Mesothelial cell of epicardium (in vitro differentiated cells): ENCODE measurements at places on chromosomes 4 and X. TPM values are rescaled to one million over a fixed set of nuclear protein-coding genes. Genes with fewer than 3 reads are reported as not detected.

DNA sequence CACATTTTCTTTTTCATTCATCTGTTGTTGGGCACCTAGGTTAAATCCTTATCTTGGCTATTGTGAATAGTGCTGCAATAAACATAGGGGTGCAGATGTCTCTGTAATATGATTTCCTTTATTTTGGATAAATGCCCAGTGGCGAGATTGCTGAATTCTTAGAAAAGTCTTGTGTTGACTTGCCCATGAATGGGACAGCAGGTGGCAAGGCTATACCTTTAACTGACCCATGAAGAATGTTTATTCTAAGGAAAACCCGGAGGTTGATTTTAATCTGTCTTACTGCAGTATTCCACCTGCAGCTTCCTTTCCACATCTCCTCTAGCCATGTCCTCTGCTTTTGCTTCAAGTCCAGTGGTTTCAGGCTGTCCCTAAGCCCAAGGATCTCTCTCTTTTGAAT lies 220.6 kb downstream of the SNCA start:
- H3K27ac ChIP-seq = no peak overlapping the region
- H3K27me3 ChIP-seq = no peaks in the 10 kb centered on the region
- H3K4me1 ChIP-seq = peaks cover 6% of the 10 kb centered on the region
- DNase-seq = no peak
- H3K36me3 ChIP-seq = no peaks in the 10 kb centered on the region

DNA sequence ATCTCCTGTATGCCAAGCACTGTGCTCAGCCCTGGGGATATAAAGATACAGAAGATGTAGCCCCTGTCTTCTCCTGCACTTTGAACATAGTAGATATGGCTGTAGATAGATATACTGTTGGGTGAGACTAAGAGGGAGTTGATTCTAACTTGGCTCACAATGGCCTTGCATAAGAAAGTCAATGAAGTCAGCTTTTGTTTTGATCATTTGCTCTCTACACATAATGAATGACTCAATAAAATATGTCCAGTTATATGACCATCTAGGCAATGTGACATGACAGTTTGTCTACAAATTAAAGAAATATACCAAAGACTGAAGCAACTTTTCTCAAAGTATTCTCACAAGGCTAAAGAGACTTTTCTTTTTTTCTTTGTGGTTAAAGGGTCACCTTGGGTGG lies 147.6 kb upstream of the DIPK2B start:
- DNase-seq = no peak
- H3K4me1 ChIP-seq = no peaks in the 10 kb centered on the region
- H3K27ac ChIP-seq = no peak overlapping the region
- H3K36me3 ChIP-seq = no peaks in the 10 kb centered on the region
- no peaks in the 10 kb centered on the region for H3K27me3 ChIP-seq

GRCh38 chr4:182391111-182391684 lies 148.0 kb downstream of the TENM3 start:
- no peak overlapping the region for H3K27ac ChIP-seq
- DNase-seq = no peak
- H3K4me1 ChIP-seq = peaks cover 21% of the 10 kb centered on the region
- H3K36me3 ChIP-seq = peaks cover 7% of the 10 kb centered on the region

DNA sequence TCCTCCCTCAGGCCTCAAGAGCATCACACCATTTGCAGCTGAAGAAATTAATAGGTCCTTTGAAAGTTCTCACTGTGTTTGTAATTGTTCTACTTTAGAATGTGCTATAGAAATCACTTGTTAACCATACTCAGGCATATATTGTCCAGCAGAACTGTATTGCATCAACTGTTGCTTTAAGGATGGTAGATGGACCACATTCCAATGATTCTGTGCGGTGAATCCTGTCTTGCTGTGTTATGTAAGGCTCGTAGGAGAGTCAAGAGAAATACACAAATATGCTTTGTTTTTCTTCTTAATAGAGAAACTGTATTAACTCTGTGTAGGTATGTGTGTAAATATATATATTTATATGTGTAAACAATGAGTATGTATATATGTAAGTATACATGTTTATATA lies 6.3 kb upstream of the ADGRA3 start:
- peaks cover 11% of the 10 kb centered on the region for H3K4me1 ChIP-seq
- no peak overlapping the region for H3K4me3 ChIP-seq
- H3K36me3 ChIP-seq = peaks cover 3% of the 10 kb centered on the region
- H3K27me3 ChIP-seq = no peaks in the 10 kb centered on the region

DNA sequence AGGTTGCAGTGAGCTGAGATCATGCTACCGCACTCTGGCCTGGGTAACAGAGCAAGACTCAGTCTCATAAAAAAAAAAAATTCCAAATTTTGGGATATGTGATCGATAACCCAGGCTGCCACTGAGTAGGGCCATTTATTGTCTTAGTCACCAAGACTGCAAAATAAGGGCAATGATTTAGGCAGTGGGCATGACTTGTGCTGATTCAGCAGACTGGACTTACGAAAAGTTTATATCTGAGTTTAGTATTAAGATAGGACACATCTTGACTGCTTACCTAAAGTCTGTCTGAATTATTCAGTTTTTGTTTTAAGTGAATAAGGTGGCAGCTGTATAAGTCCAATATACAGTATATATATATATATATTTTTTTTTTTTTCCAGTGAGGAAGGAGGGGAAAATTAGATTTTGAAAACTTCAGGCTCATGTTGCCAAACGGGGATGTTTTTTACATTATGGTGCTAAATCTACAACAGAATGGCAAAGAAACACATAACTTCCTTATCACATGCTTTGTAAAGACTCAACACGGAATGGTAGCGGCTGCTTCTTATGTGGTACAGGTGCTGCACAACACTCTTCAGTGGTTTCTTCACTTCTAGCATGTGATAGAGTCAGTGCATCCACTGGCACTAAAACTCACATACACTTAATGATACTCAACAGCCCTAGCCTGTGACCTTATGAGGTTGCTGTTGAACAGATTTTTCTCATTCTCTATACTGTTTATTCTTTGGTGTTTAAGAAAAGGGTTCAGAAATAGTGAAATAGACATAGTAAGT lies 6.5 kb downstream of the TEX13D start:
- H3K27me3 ChIP-seq = peaks cover 4% of the 10 kb centered on the region
- H3K36me3 ChIP-seq = no peaks in the 10 kb centered on the region
- DNase-seq = no peak

- DNase-seq = no peak
- H3K4me1 ChIP-seq = no peaks in the 10 kb centered on the region
- no peak overlapping the region for H3K27ac ChIP-seq
- no peak overlapping the region for H3K4me3 ChIP-seq
- H3K36me3 ChIP-seq = no peaks in the 10 kb centered on the region
- no peaks in the 10 kb centered on the region for H3K27me3 ChIP-seq
Measured at GRCh38 chrX:39888730-39889129, 209.0 kb downstream of the BCOR start.

- peaks cover 2% of the 10 kb centered on the region for H3K4me1 ChIP-seq
- no peak overlapping the region for H3K27ac ChIP-seq
- H3K4me3 ChIP-seq = no peak overlapping the region
- H3K27me3 ChIP-seq = no peaks in the 10 kb centered on the region
- DNase-seq = no peak
- no peaks in the 10 kb centered on the region for H3K36me3 ChIP-seq
Measured at GRCh38 chr4:89422441-89422990, 114.9 kb upstream of the GPRIN3 start.

- H3K4me1 ChIP-seq = peaks cover 2% of the 10 kb centered on the region
- H3K4me3 ChIP-seq = no peak overlapping the region
- no peak for DNase-seq
- no peaks in the 10 kb centered on the region for H3K27me3 ChIP-seq
Measured at GRCh38 chr4:30117433-30117832, 602.7 kb upstream of the PCDH7 start.

GRCh38 chr4:148982200-148982599 lies 540.0 kb upstream of the NR3C2 start:
- H3K4me3 ChIP-seq = no peak overlapping the region
- no peaks in the 10 kb centered on the region for H3K4me1 ChIP-seq
- no peaks in the 10 kb centered on the region for H3K27me3 ChIP-seq
- H3K27ac ChIP-seq = no peak overlapping the region

- peak overlapping the region; percentile 69 for H3K27ac ChIP-seq
- peaks cover 26% of the 10 kb centered on the region for H3K4me1 ChIP-seq
- no peaks in the 10 kb centered on the region for H3K27me3 ChIP-seq
- DNase-seq = no peak
- H3K4me3 ChIP-seq = no peak overlapping the region
- no peaks in the 10 kb centered on the region for H3K36me3 ChIP-seq
Measured at GRCh38 chr4:173990869-173991210, 292.6 kb downstream of the FBXO8 start.

DNA sequence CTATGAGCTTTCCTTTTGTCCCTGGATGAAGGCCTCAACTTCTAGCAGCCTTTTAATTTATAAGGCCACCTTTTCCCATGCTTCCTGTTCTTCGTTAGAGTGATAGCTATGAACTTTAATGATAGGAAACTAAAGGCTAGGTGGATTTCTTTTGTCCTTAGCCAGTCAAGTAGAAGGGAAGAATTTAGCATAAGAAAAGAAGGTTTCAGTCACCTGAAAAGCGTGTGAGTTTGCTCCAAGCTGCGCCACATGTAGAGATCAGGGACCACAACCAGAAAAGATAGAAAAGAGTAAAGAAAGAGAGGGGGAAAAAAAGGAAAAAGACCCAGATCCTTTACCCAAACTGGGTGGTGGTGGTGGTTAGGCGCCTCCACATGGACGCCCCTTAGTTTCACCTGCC lies 28.6 kb downstream of the LUZP4 start:
- H3K4me1 ChIP-seq = no peaks in the 10 kb centered on the region
- H3K4me3 ChIP-seq = no peak overlapping the region
- no peaks in the 10 kb centered on the region for H3K27me3 ChIP-seq

- H3K27me3 ChIP-seq = peaks cover 5% of the 10 kb centered on the region
- H3K4me3 ChIP-seq = no peak overlapping the region
- H3K36me3 ChIP-seq = no peaks in the 10 kb centered on the region
- H3K27ac ChIP-seq = no peak overlapping the region
- no peaks in the 10 kb centered on the region for H3K4me1 ChIP-seq
Measured at GRCh38 chr4:10974371-10974770, 289.8 kb upstream of the CLNK start.

DNA sequence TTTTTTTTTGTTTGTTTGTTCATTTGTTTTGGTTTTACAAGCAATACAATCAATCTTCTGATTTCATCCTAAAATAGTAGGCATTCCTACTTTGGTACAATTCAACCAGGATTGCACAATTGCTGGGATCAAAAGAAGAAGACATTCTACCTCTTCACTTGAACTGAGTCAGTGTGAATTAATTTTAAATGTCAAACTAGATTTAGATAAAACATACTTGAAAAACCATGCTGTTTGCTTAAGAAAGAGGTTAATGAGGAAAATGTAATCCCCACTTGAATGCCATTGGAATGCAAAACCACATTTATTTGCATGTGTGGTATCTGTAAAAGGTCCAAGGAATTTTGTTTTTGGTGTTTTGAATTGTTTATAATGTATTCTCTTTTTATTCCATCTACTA lies 40.5 kb downstream of the HAND2 start:
- no peak overlapping the region for H3K4me3 ChIP-seq
- H3K27me3 ChIP-seq = peaks cover 10% of the 10 kb centered on the region
- peaks cover 48% of the 10 kb centered on the region for H3K4me1 ChIP-seq
- peaks cover 6% of the 10 kb centered on the region for H3K36me3 ChIP-seq
- peak overlapping the region; percentile 59 for H3K27ac ChIP-seq

GRCh38 chr4:21012851-21013331 lies 312.6 kb downstream of the PACRGL start:
- no peak for DNase-seq
- H3K4me3 ChIP-seq = no peak overlapping the region
- H3K27ac ChIP-seq = peak overlapping the region; percentile 6
- peaks cover 14% of the 10 kb centered on the region for H3K4me1 ChIP-seq
- H3K27me3 ChIP-seq = no peaks in the 10 kb centered on the region
- no peaks in the 10 kb centered on the region for H3K36me3 ChIP-seq

- DNase-seq = peak; percentile 37
- H3K36me3 ChIP-seq = no peaks in the 10 kb centered on the region
- no peaks in the 10 kb centered on the region for H3K27me3 ChIP-seq
- H3K4me3 ChIP-seq = peak overlapping the region; percentile 74
Measured at GRCh38 chrX:56564164-56564885, 898 bp downstream of the UBQLN2 start.

- no peak overlapping the region for H3K4me3 ChIP-seq
- peaks cover 8% of the 10 kb centered on the region for H3K36me3 ChIP-seq
- H3K27ac ChIP-seq = peak overlapping the region; percentile 78
- DNase-seq = no peak
- H3K27me3 ChIP-seq = no peaks in the 10 kb centered on the region
Measured at GRCh38 chr4:151462554-151462953, 53.6 kb downstream of the FHIP1A start.

- H3K4me3 ChIP-seq = no peak overlapping the region
- no peak for DNase-seq
- H3K27me3 ChIP-seq = no peaks in the 10 kb centered on the region
- no peak overlapping the region for H3K27ac ChIP-seq
- no peaks in the 10 kb centered on the region for H3K36me3 ChIP-seq
- H3K4me1 ChIP-seq = no peaks in the 10 kb centered on the region
Measured at GRCh38 chr4:159652871-159653270, 550.0 kb downstream of the RAPGEF2 start.

GRCh38 chrX:103373581-103373980 lies 2.8 kb upstream of the BEX3 start:
- H3K4me1 ChIP-seq = peaks cover 9% of the 10 kb centered on the region
- peaks cover 4% of the 10 kb centered on the region for H3K36me3 ChIP-seq
- H3K27ac ChIP-seq = no peak overlapping the region
- no peak for DNase-seq
- H3K27me3 ChIP-seq = no peaks in the 10 kb centered on the region

DIPK2B gene
- not detected in 3 replicates for total RNA-seq

CXXC4 gene
- 4.6 to 5.1 TPM (median 5.0 TPM) in 3 replicates for total RNA-seq

GCNA gene
- 0.84 to 1.1 TPM (median 0.94 TPM) in 3 replicates for total RNA-seq

GAGE12C gene
- total RNA-seq = not detected in 3 replicates

TREX2 gene
- total RNA-seq = 0.72 to 0.97 TPM (median 0.83 TPM) in 3 replicates

MND1 gene
- total RNA-seq = 7.5 to 9.1 TPM (median 7.7 TPM) in 3 replicates

RAB9B gene
- 1.6 to 1.9 TPM (median 1.9 TPM) in 3 replicates for total RNA-seq
